ENCODE measurements at places on chromosomes 2 and 18. TPM values are rescaled to one million over a fixed set of nuclear protein-coding genes. Genes with fewer than 3 reads are reported as not detected.

CAPN14 gene
- total RNA-seq: 0.21 TPM

PAX8 gene
- not detected for total RNA-seq

SLC23A3 gene
- total RNA-seq: 1.9 TPM

TMEM17 gene
- total RNA-seq: 3.2 TPM

STARD6 gene
- total RNA-seq: not detected
